ENCODE measurements at places on chromosomes 2 and 18.

DNA sequence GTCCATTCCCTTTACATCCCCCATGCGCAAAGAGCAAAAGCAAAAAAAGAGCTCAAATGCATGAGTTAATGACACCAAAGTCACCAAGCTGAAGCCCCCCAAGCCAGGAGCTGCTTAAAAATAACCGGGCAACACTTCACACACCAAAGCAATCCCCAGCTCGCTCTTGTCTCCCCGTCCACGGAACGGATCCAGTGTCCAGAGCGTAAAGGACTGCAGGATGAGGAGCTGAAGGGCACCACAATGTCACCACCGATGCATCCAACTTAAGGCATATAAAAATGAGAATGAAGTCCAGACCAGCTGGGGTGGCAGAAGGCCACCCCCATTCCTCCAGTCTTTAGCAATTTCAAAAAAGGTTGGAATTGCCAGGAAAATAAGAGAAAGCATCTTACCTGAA is 8.7 kb downstream of the SMAD7 start:
- no peak for DNase-seq

DNA sequence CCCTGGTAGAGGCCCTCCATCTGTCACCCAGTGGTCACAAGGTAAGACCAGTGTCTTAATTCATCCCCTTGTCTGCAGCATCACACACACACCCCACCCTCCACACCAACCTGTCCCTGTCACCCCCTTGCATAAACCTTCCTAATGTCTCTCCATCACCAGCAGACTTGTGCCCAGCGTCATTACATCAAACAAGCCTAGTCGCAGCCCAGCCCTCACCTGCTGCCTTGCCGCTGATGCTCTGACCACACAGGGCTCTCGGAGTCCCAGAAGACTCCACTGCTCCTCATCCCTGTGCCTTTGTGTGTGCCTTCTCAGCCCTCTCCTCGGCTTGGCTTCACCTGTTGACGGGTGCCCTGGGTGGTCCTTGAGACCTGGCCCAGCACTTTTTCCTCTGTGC is 171.2 kb downstream of the GLI2 start:
- no peak for DNase-seq

- no peak for DNase-seq
Observed at GRCh38 chr2:197294260-197294659, 16.3 kb downstream of the ANKRD44 start.

- no peak for DNase-seq
Observed at GRCh38 chr2:153891051-153891450, 19.3 kb downstream of the GALNT13 start.

GRCh38 chr2:218329826-218330593 is 26.6 kb upstream of the CATIP start:
- DNase-seq, result no peak

DNA sequence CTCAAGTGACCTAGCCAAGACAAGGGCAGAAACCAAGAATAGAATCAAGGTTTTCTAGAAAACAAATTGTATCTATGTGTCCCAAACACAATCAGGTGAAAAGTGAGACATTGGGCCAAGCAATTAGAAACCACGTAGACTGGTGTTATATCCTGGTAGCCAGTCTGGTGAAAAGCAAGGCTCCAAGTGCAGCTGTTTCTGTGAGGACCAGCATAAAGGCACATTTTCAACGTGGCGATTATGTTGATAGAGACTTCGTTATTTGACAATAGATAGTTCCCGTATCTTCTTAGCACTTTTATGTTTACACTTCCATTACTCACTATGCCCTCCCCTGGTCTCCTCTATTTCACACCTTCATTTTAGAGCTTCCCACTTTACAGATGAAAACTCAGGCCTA is 103.2 kb upstream of the ZFP36L2 start:
- DNase-seq, result no peak

GRCh38 chr2:188434018-188434417 is 142.3 kb downstream of the GULP1 start:
- DNase-seq, result no peak

DNA sequence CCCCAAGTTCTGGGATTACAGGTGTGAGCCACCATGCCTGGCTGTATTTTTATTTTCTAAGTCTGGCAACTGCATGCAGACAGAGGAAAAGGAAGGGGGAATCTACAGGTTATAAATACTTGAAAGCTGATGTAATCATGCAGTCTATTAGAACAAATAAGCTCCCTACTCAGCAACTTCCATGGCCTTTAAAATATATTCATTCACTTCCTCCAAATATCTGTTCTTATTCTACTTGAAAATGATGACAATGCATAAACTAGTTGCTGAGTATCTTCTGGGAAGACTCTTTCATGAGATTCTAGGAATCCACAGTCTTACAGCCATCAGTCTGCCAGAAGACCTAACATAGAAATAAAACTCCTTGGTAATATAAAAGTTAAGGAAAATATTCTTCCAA is 66.9 kb upstream of the NCKAP5 start:
- no peak for DNase-seq

DNA sequence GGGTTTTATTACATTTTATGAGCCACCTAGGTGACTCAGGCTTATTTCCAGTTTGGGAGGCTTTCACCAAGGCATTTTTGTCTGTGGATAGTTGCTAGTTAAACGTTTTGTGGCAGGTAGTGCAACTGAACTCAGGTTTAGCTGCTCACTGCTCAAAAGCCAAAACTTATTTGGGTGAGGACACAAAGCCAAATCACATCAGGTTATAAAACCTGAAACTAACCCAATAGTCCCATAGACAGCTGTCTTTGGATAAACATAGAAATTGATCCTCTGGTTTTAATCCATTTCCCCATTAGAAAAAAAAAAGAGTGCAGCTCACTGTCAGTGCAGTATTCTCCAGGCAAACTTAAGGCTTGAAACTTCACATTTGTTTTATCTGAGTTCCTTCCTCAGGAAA is 362.6 kb upstream of the TFPI start:
- no peak for DNase-seq

DNA sequence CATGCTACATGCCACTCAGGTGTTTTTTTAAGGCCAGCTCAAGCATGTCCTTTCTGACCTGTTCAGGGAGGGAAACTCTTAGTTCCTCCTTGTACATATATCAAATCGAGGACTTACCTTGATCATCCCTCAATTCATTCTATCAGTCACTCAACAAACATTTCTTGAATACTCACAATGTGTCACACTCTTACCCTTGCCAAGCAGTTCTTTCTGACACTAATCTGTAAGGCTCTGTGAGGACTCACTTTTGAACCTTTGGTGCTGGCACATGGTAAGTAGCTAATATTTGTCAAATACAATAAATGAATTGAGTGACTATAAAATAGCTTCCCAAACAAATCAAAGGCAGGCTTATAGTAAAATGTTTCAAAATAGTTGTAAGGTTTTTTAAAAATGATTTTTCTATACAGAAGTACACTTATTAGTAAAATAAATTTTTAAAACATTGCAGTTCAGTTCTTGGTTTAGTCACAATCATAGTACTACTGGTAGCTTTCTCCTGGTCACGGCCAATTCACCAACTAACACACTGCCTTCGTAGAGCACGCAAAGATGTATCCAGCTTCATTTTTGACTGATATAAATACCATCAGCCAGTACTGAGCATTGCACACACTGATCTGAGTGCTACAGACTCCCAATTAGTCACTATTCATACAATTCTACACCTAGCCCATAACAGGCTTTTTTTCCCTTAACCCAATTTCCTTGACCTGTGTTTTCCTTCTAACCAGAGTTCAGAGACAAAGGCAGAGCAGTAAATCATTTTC is 50.9 kb downstream of the ZEB2 start:
- no peak for DNase-seq

All from activated gamma-delta T cell treated with anti-CD3 and anti-CD28 coated beads, Interleukin-2, amount 50 U/mL, for 16 hours (primary cell).